Liver (tissue), 10 donors: ENCODE measurements at places on chromosomes 12 and 14.

DNA sequence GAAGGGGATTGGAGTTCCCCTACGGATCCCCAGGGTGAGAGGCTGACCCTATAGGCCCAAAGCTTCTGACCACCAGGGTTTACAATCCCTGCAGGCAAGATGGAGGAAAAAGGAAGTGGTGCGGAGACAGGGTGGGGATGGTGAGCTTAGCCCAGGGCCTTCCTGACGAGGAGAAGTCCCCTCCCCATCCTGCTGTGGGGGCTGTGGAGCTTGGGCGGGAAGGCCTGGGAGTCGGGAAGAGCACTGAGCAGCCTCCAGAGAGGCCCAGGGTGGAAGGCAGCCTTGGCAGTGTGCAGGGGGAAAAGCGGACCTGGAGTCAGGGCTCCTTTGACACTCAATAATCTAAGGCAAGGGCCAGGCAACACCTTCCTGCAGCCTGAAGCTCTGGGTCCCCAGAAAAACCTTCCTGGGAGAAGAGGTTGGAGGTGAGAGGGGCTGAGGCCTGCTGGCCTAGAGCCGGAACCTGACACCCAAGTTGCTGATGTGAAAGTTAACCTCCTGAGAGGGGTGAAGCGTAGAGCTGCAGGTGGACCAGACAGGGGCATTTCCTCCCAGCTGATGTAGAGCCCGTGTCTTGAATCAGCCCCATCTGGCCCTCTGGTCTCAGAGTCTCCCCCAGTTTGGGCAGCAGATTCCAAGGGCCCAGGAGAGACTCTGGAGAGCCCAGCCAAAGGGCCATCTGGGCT lies 6.0 kb downstream of the HDAC7 start:
- DNase-seq, result no peak

- no peak for DNase-seq
Measured at GRCh38 chr14:68417009-68417650, 375.7 kb downstream of the ZFP36L1 start.

- DNase-seq, result no peak
Measured at GRCh38 chr12:54329759-54330158, 4.8 kb downstream of the COPZ1 start.

DNA sequence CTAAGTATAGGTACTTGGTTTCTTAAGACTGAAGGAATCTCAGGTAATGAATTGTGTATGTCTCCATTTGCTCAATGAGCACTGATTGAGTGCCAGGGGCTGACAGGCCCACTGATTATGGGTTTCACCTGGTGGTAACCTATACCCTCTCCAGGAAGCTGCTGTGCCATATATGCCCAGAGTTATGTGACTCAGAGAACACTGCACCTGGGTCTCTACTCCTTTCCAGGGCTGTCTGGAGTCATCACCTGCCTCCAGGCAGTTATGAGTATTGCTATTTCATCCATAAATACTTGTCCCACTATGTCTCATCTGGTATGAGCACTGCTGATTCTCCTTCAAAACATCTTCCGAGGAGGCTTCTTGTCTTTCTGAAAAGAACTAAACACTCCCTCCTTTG lies 692.9 kb downstream of the BCL11B start:
- no peak for DNase-seq
